ENCODE measurements at places on chromosomes 6 and 20. TPM values are rescaled to one million over a fixed set of nuclear protein-coding genes. Genes with fewer than 3 reads are reported as not detected.

TTPAL gene
- 10.2 TPM for total RNA-seq

- DNase-seq: no peak
Observed at GRCh38 chr20:45448270-45448669, 21.3 kb upstream of the WFDC2 start.

DNA sequence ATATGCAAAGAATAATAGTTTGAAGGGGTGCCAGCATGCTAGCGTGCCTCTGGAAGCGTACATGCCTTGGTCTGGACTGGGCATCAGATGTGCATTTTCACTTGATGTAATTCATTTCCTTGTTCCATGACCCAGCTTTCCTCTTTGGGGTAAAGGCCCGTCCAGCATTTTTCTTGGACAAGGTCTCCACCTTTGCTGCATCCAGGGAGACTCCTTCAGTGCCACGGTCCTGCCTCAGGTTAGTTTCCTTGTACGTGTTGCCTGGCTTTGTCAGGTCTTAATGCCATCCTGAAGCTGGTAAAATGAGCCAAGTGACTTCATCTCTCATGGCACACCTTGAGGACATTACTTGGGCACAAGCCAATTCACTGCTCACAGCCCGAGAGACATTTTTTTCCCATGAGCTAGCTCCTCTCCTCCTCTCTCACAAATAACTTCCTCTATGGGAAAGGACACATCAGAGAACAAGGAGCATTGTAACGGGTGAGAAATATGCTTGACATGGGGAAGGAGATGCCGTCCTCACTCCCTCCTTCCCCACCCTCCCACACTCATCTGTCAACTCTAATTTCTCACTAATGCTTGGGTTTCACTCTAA is 23.9 kb downstream of the EDN1 start:
- DNase-seq: no peak

GRCh38 chr6:36504181-36504580 is 43.1 kb downstream of the STK38 start:
- DNase-seq: no peak

- DNase-seq: no peak
Observed at GRCh38 chr6:137357263-137357947, 136.8 kb downstream of the OLIG3 start.

CD93 gene
- 0.04 TPM for total RNA-seq

GRCh38 chr6:2447931-2448330 is 202.5 kb upstream of the GMDS start:
- no peak for DNase-seq

- DNase-seq: no peak
Observed at GRCh38 chr20:59723108-59723500, 118.8 kb downstream of the PHACTR3 start.

DNA sequence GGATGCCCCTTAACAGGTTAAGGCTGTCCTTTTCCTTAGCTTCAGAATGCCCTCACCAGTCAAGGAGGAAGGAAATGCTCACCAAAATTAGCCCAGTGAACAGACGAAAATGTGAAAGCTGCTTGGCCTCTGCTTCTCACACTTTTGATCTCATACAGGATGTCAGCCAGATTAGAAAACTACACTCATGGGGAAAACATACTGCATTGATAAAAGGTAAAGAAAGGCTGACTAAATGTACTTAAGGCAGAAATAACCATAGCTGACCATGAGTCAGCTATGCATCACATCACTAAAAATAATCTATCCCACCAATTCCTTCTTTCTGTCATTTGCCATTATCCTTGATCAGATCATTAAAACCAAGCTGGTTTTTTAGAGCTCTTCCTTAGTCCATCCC is 198.4 kb upstream of the TENT5A start:
- no peak for DNase-seq

GRCh38 chr6:13454286-13455221 is 32.8 kb downstream of the GFOD1 start:
- no peak for DNase-seq

Data from GM23338 (cell line).